ENCODE measurements at places on chromosomes 2 and 18.

DNA sequence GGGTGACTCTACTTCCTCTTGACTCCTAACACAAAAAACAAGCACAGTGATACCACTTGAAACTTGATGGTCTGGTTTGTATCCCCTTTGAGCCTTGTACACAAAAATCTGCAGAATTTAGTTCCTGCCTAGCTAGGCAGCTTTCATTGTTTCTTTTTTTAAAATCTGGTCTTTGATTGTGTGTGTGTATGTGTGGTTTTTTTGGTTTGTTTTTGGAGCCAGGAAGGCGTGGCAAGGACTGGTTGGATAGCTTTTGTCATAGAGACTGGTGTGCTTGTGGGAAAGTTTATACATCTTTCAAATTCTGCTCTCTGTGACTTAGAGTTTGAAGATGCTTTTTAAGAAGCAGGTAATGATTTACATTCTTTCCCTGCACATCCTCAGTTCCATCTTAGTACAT is 127.4 kb downstream of the TANC1 start:
- no peak for DNase-seq

- DNase-seq, result no peak
Measured at GRCh38 chr2:221465776-221466175, 106.3 kb downstream of the EPHA4 start.

DNA sequence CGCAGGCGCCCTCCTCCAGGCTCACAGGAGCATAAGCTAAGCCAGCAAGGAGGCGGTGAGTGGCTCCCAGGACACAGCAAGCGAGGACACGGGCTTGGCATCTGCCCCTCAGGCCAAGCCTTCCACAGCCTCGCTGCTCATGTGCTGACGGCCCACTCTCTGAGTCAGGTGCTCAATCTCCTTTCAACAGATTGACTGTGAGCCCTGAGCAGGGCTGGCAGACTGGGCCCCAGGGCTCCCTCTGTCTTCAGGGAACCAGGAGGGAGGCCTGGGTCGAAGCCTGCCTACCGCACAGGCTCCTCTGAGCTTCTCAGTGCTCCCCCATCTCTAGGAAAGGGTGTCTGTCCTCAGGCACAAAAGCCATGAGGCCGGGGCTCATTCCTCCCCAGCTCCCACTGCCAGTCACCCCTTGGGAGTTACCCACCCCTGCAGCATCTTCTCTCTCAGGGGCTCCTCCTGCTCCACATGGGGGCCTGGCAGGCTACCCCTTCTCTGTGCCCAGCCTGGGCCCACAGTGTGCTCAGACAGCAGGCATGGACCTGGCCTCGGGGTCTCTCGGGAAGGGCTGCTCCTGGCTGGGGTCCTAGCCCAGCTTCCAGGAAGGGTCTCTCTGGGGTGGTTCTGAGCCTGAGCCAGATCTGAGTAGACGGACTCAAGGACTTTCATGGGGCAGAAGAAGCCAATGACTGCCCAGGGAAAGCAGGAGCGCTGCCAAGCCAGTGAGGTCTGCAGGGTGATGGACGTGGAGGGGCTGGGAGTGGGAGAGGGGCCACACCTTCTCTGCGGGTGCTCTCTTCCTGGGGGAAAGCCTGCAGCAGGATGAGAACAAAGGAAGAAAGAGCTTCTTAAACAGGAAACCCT is 138.0 kb upstream of the GPC1 start:
- no peak for DNase-seq

DNA sequence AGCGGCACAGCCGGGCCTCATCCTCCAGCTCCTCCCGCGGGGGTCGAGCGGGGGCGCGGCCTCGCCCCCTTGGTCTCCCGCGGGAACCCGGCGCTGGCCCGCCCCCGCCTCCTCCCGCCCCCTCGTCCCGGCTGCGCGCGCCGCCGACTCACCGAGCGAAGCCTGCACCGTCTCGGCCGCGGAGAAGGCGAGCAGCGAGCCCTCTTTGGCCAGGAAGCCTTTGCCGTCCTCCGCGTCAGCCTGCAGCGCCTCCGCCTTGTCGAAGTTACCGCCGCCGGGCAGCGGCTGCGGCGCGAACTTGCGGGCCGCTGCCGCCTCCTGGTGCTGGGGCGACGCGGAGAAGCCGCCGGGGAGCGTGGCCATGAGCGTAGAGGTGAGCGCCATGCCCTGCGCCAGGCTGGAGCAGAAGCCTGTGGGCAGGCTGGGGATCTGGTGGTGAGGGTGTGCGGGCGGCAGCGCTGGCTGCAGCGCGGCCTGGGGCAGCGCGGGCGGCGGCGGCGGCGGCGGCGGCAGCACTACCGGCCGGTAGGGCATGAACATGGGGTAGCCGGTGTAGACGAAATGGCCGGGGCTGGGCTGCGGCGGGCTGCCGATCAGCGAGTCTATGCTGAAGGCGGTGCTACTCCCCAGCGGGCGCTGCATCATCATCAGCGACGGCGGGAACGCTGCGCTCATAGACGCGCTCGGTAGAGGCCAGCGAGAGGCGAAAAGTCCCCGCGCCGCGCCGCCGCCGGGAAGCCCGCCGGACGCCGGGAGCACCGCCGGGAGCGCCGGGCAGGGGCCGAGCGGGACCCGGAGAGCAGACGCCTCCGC is 683 bp downstream of the GBX2 start:
- DNase-seq, result no peak

DNA sequence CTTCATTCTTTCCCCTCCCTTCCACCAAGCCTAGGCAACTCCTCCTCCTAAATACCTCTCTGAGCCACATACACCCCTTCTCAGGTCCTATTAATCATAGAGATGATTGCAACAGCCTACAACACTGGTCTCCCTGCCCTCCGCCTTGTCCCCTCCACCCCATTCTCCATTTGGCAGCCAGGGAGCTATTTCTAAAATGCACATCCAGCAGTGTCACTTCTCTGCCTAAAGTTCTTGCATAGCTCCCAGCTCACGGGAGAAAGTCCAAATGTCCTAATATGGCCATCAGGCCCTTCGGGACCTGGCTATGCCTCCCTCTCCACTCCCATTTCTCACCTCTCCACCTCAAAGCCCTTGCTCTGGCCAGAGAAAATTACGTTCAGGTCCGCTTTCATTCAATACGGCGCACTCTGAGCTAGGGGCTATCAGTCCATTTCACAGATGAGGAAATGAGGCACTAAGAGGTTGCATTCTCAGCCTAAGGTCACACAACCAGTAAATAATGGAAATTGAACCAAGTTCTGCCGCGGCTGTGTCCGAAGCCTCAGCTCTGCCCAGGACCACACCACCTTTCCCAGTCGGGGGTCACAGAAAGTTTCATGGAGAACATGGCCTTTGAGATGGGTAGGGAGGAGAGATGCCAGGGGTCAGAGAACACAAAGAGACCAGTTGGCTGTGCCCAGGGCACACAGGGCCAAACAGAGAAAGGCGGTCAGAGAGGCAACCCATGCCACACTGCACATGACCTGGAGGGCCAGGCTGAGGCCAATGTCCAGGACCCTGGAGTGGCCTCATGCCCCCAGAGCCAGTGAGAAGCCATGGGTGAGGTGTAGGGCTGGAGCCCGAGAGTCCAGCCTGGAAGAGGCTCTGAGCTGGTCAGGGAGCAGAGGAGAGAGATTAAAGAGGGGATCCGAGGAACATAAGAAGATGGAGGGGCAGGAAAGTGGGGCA is 72.8 kb downstream of the TNS1 start:
- DNase-seq, result no peak

GRCh38 chr2:39228413-39229209 is 15.2 kb downstream of the CDKL4 start:
- DNase-seq, result no peak

GRCh38 chr2:74648009-74648443 is at the start of gene M1AP:
Gene M1AP, minus strand, starts transcription at chr2:74648330. Its CDS starts 8,055 bp downstream, at chr2:74640275.
- no peak for DNase-seq

Measured in GM12892 (cell line).